ENCODE measurements at places on chromosomes 16 and 17.

- DNase-seq, result no peak
Measured at GRCh38 chr17:78933959-78934568, 8.9 kb upstream of the TIMP2 start.

- DNase-seq, result no peak
Measured at GRCh38 chr17:32684087-32684958, 192.6 kb downstream of the MYO1D start.

DNA sequence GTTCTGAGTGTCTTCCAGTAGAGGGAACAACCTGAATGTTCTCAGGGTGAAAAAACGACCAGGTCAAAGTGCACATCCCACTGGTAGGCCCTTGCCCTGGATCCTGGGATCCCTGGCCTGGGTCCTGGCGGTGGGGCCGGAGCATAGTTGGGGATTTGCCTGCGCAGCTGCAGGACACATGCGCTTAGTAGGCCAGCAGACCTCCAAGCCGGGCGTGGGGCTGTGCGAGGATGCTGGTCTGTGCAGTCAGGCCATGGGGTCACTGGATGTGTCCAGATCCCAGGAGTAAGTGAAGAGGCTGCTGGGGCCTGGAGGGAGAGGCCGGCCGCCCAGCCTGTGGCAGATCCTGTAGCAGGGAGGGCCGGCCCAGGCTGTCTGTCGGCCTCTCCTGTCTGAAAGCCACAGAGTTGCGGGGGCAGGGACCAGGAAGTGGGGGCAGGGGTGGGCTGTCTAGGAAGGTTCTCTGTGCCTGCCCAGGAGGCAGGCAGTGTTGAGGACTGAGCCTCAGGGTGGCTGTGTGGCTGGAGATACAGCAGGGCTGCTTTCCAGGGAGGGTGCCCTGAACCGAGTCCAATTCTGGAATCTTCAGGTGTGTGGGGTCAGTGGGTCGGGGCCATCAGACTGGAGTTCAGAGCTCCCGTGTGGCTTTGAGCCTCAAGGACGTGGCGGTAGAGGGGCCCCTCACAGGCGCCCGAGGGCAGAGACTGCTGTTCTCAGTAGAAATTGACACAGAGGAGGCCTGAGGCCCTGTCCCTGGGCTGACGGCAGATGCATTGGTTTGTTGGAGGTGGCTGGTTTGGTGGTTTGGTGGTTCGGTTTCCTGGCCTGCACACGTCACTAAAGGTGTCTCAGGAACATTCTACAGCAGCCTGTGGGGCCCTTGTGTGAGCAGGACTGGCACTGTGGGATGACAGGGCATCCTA, 17.2 kb upstream of the NUDT16L1 start:
- DNase-seq, result peak; percentile 84

DNA sequence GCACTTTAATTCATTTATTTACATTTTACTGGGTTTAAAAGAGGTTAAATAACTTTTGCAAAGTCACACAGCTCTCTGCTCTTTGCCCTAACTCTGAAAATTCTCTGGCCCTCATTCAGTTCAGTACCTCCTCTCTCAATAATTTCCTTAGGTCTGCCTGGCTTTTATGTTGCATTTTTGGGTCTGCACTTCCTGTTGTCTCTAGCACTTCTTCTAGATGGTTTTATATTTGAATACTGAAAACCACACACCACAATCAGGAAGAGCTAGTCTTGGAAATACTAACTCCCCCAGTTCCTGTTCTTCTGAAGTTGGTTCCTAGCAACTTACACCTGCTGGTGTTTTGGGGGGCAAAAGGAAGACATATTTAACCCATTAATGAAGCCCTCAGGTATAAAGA, 577.9 kb downstream of the HS3ST4 start:
- no peak for DNase-seq

- no peak for DNase-seq
Measured at GRCh38 chr16:80407265-80407987, 133.4 kb upstream of the DYNLRB2 start.

DNA sequence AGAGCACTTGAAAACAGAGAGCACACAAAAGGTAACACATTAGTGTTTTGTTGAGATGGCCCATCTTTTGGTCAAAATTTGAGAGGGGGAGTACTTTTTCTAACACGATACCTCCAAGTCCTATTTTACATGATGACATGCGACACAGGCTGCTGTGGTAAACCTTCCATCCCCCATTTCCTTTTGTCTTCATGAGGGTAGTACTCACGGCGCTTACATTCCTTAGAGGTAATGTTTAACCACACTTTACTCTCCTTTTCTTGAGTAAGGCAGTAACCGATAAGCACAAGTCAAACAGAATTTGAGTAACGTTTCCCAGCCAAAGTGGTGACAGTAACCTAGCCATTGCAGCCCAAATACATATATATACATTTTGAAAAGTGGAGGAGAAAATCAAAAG, 35.8 kb upstream of the PITPNM3 start:
- no peak for DNase-seq

- DNase-seq, result no peak
Measured at GRCh38 chr17:29214215-29215146, 32.2 kb upstream of the CRYBA1 start.

DNA sequence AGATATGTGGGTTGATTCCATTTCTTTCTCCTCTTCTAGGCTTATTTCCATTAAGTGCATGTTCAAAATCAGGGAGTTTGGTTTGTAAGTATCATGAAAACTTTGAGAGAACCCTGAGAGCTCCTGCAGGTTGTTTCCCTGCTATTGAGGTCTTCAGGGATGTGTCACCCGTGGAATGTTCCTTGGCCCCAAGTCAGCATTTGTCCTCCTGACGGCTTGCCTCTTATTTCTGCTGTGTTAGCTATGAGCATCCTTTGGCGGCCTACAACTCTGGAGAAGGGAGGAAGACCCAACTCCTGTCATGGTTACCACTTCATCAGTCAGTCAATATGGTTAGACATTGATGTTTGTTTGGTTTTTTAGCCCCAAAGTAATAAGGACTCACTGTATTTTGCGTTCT, 180.8 kb downstream of the FTO start:
- DNase-seq, result no peak

- DNase-seq, result peak; percentile 93
Measured at GRCh38 chr16:10966129-10966528, 21.8 kb downstream of the CLEC16A start.

GRCh38 chr17:79970576-79971068, 65.0 kb downstream of the TBC1D16 start:
- DNase-seq, result peak; percentile 88

GRCh38 chr16:57541754-57542435, 548 bp upstream of the ADGRG5 start:
- no peak for DNase-seq

- no peak for DNase-seq
Measured at GRCh38 chr16:81138831-81139557, 42.8 kb upstream of the GCSH start.

GRCh38 chr17:68851890-68852289, 103.3 kb downstream of the ABCA8 start:
- no peak for DNase-seq

GRCh38 chr16:89442990-89443726, 47.2 kb downstream of the ANKRD11 start:
- peak; percentile 53 for DNase-seq

DNA sequence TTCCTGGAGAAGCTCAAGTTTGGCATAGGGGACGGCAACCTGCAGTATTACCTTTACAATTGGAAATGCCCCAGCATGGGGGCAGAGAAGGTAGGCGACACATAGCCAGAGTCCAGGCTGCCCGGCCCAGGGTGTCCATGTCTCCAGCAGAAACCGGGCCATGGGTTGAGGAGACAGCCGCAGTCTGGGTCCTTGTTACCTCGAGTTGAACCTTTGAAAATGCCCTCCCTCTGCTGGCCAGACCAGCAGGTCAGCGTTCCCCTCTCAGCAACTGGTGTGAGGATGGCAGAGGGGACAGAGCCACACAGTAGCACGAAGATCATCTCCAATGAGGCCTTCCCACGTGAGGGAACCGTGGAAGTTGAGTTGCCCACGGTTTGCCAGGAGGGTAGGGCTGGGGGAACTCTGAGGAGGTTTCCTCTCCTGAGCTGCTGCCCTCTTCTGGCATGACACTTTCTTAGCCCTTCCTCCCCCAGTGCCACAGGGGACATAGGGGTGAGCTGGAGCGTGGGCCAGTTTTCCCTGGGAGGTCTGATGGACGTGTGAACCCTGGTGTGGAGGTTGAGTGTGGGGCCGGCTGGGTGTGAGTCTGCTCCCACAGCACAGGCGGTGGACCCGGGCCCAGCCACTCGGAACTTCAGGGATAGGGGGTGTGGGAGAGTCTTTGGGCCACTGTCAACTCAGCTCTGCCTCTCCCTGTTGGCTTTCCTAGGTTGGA, 27.2 kb downstream of the PLCD3 start:
- DNase-seq, result no peak

DNA sequence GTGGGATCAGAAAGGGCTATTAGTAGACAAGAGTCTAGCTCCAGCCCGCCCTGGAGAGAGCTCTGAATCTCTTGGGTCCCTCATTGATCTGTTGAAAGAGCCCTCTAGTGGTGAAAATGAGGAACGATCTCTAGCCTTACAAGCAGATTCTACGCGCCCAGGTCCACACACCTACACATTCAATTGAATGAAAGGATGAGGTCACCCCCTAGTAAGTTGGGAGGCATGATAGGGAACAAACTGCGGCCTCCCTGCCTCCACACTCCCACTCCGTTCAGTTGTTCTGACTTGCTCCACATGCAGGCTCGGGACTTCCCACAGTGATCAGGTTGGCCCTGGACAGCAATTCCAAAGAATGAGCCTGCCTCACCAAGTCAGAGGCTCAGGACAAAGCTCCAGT, 2.9 kb upstream of the CACNG3 start:
- peak; percentile 78 for DNase-seq

GRCh38 chr16:58126451-58126961, 2.7 kb downstream of the CFAP20 start:
- DNase-seq, result no peak

- peak; percentile 24 for DNase-seq
Measured at GRCh38 chr16:55572439-55572838, 6.0 kb downstream of the CAPNS2 start.

DNA sequence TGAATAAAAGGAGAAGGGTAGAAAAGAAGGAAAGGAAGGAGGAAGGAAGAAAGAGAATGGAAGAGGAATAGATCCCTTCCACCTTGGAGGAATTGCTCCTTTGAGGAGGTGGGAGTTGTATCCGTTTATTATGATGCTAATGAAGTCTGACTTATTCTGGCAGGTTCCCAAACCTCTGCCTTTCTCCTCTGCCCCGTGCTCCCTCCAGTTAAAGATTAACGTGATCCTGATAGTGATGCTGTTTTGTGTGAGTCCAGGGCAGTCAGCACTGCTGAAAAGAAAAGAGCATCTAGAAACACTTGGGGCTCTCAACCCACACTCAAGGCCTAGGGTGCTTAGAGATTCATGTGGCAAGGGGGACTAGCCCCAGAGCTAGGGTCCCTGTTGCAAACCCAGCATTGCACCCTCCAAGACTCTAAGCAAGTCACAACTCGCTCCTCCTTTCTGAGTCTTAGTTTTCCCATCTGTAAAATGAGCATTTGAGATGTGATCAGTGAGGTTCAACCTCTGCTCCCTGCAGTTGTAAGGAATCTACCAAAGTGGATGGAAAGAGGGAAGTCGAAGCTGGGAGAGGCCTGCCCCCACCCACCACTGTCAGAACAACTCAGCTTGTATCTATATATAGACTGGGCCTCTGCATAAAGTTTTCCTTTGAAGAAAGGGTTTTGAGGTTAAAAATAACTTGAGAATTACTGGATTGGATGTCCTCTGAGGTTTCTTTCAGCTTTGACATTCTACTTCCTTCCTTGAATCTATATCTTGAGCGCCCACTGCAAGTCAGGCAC, 46.9 kb upstream of the TMEM132E start:
- no peak for DNase-seq

GRCh38 chr16:89511374-89511773, 3.2 kb downstream of the SPG7 start:
- DNase-seq, result peak; percentile 46

DNA sequence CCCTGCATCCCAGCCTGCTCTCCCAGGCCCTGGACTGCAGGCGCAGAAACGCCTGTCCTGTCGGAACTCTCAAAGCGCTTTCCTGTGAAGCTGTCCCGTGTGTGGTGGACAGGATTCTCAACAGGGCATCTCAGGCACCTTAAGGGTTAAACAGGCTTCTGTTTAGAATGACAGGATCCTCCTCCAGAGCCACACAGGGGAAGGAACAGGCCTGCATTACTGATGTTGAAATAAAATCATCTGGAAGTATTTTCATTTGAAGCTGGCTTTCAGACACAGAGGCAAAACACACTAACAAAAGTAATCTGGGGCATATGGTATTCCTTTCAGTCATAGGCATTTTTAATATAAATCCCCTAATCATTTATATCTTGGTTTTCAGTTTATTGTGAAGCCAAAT, 7.4 kb downstream of the HS3ST3A1 start:
- no peak for DNase-seq

DNA sequence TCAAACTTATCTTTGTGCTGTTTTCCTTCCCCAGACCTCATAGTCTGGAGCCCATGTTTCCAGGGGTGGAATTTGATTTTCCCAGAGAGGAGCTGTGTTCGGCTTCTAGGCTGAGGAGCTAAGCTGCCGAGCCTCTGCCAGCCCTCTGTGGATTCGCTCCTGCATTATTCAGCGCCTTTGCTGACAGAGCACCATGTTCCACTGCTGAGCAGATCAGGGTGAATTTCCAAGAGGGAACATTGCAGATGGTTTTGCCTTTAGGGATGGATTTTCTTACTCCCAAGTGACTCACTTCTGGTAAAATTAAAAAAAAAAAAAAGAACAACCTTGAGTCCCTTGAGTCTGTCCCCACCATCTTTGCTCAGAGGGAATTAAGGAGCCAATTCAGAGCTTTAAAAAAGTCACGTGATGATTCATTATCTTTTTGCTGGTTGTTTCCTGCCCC, 229.5 kb downstream of the PRKCA start:
- no peak for DNase-seq

DNA sequence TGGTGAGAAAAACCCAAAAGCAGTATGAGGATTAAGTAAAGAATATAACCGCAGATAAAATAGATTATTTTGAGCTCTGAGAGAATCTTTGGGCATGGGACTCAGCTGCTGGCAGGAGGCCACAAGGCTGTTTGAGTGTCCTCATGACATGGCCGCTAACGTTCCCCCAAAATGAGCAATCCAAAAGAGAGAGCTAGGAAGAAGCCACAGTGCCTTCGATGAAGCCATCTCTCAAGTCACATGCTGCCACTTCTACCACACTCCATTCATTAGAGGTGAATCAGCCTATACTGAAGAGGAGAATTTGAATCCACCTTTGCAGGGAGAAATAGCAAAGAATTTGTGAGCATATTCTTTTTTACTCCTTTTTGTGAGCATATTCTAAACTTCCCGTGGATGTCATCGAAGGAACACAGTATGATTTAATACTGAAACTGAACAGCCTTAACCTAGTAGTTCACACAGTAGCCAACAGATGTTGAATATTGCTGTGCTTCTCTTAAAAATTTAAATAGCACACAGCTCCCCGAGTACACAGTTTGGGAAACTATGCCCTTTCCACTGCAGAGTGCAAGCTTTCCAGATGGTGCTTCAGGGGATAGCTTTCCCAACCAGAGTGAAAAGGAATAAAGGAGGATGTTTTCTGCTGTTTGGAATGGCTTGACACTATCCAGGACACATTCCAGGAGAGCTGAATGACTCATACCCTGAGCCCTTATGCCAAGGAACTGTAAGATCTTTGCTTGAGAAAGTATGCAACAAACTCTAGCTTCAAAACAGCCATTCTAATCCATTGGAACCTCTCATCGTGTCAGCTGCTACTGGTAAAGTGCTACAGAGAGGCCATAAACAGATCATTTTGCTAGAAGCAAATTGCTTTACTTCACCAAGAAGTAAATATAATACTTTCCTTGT, 33.9 kb downstream of the ANKFY1 start:
- DNase-seq, result no peak

- DNase-seq, result peak; percentile 62
Measured at GRCh38 chr16:17328932-17329331, 141.8 kb downstream of the XYLT1 start.

GRCh38 chr17:72853440-72854415, 238.8 kb downstream of the SLC39A11 start:
- no peak for DNase-seq

Data from hematopoietic multipotent progenitor cell treated with erythropoietin and hydrocortisone succinate and interleukin-3 and kit ligand, for 4 days (in vitro differentiated cells).